Activated T-helper 2 cell treated with anti-CD3 and anti-CD28 coated beads, Interferon-gamma antibody, Interleukin-2, Interleukin-4, amounts not matched to agents 10 μg/mL and 5 μg/mL and 100 μg/mL, durations not matched to agents 14 hours and 24 hours and 36 hours (primary cell): ENCODE measurements at places on chromosomes 1 and 21.

GRCh38 chr1:229599218-229599954 lies 26.5 kb downstream of the TAF5L start:
- no peak for DNase-seq
- no peaks in the 10 kb centered on the region for H3K27me3 ChIP-seq
- no peak overlapping the region for H3K4me3 ChIP-seq

DNA sequence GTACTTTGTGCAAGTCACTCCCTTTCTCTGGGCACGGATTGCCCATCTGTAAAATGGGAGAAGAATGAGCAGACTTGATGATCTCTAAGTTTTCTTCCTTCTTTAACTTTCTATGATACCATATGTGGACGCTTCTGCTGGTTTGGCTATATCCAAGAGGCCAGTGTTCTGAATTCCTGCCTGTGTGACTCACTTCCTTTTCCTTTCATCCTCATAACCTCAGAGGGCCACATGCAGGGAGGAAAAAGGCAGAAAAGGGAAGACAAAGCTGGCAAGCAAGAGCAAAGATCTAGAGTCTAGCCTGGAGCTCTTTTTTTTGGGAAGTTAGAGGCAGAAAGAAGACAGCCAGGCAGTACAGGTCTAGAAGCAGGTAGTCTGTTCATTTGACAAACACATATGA lies 151.2 kb downstream of the OMA1 start:
- no peaks in the 10 kb centered on the region for H3K36me3 ChIP-seq
- peaks cover 2% of the 10 kb centered on the region for H3K4me1 ChIP-seq
- H3K4me3 ChIP-seq = no peak overlapping the region
- no peaks in the 10 kb centered on the region for H3K27me3 ChIP-seq
- H3K27ac ChIP-seq = no peak overlapping the region

DNA sequence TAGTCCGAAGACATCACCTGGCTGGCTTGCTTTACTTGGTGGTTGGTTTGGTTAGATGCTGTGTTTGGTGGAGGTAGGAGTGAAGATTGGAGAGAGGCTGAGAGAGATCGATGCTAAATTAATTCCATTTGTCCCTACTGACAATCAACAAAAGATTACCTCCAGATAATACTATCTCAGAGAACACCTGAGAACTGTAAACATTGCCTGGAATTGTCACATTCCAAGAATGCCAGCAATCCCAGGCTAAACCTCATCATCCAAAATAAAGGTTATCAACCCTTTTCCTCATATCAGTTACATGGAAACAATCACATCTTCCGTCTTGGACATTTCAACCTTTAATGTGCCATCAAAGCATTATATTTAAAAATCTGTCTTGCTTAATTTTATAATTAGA lies 141.0 kb downstream of the GRIK1 start:
- no peak for DNase-seq
- H3K4me3 ChIP-seq = no peak overlapping the region
- no peaks in the 10 kb centered on the region for H3K27me3 ChIP-seq
- no peaks in the 10 kb centered on the region for H3K4me1 ChIP-seq
- no peak overlapping the region for H3K27ac ChIP-seq

DNA sequence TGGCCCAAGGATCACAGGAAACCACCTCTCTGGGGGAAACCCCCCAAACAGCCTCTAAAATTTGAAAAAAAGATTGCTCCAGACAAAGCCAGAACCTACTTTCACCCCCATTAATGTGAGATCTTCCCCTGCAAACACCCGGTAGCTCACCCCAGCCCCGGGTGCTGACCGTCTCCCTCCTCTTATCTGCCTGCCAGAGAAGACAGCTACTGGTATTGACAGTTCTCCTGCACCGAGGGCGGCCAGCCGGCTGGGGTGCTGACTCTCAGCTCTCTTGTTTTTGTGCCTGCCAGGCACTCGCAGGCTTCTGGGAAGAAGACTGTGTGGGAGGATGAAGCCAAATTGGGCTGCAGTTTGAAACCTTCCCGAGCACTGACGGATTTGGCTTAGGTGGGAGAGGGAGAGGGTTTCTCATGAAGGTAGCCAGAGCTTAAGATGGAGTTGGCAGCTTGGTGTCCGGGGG lies 48.2 kb downstream of the RASSF5 start:
- H3K4me1 ChIP-seq = peaks cover 59% of the 10 kb centered on the region
- DNase-seq = no peak
- H3K36me3 ChIP-seq = peaks cover 34% of the 10 kb centered on the region
- no peaks in the 10 kb centered on the region for H3K27me3 ChIP-seq
- peak overlapping the region; percentile 97 for H3K4me3 ChIP-seq

GRCh38 chr1:11761988-11762406 lies at the start of gene C1orf167:
C1orf167 (plus strand) TSS chr1:11762193; CDS start chr1:11764401, 2,208 bp downstream.
- H3K4me1 ChIP-seq = no peaks in the 10 kb centered on the region
- H3K27ac ChIP-seq = no peak within 1 kb of the TSS
- no peaks in the 10 kb centered on the region for H3K36me3 ChIP-seq
- DNase-seq = peak; percentile 22
- H3K4me3 ChIP-seq = no peak within 1 kb of the TSS

DNA sequence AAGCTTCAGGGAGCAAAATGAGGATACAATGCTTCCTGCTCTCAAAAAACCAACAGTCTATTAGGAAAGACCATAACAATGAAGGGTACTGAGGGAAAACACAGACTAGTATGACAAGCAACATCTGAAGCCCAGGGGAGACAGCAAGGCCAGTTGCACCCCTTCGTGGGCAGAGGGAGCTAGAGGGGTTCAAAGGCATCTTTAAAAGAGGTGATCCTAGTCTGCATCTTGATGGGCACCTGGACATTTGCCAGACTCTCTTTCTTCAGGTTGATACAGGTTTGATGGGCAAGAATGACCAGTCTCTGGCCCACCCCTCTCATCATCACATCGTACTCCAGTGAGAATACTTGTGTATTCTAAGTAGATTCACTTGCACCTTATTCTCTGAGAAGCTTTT lies 177.7 kb downstream of the VAV3 start:
- peaks cover 32% of the 10 kb centered on the region for H3K4me1 ChIP-seq
- H3K27me3 ChIP-seq = no peaks in the 10 kb centered on the region
- no peak overlapping the region for H3K27ac ChIP-seq
- no peaks in the 10 kb centered on the region for H3K36me3 ChIP-seq

- no peak for DNase-seq
- no peak overlapping the region for H3K27ac ChIP-seq
- no peaks in the 10 kb centered on the region for H3K4me1 ChIP-seq
These were observed 18.9 kb downstream of the LACTBL1 start for GRCh38 chr1:22953740-22954141.

DNA sequence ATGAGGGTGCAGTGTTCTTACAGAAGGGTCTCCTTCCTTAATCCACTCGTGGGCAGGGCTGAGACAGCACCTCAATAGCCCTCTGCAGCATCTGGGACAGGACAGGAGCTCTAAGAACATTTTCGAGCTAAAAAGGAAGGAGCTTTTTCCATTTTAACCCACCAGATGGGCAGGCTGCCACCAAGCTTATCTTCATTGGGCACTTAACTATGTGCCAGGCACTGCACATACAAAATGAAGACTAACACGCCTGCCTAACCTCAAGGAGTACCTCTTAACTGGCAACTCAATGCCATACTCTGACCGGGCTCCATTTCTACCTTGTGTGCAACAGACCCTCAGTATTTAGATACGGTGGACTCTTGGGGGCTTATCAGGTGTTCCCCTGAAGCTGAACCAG lies 48.2 kb downstream of the SSBP3 start:
- H3K4me3 ChIP-seq = no peak overlapping the region
- no peak overlapping the region for H3K27ac ChIP-seq
- peaks cover 62% of the 10 kb centered on the region for H3K4me1 ChIP-seq
- no peaks in the 10 kb centered on the region for H3K27me3 ChIP-seq
- no peak for DNase-seq

- H3K27me3 ChIP-seq = no peaks in the 10 kb centered on the region
- H3K27ac ChIP-seq = peak within 1 kb of the TSS; percentile 92
- H3K36me3 ChIP-seq = peaks cover 33% of the 10 kb centered on the region
These were observed at the start of gene ARID4B for GRCh38 chr1:235327559-235328270. ARID4B (minus strand) TSS chr1:235328179; CDS start chr1:235326919, 1,260 bp downstream.
